PC-3 (cell line): ENCODE measurements at places on chromosomes 3 and 15.

DNA sequence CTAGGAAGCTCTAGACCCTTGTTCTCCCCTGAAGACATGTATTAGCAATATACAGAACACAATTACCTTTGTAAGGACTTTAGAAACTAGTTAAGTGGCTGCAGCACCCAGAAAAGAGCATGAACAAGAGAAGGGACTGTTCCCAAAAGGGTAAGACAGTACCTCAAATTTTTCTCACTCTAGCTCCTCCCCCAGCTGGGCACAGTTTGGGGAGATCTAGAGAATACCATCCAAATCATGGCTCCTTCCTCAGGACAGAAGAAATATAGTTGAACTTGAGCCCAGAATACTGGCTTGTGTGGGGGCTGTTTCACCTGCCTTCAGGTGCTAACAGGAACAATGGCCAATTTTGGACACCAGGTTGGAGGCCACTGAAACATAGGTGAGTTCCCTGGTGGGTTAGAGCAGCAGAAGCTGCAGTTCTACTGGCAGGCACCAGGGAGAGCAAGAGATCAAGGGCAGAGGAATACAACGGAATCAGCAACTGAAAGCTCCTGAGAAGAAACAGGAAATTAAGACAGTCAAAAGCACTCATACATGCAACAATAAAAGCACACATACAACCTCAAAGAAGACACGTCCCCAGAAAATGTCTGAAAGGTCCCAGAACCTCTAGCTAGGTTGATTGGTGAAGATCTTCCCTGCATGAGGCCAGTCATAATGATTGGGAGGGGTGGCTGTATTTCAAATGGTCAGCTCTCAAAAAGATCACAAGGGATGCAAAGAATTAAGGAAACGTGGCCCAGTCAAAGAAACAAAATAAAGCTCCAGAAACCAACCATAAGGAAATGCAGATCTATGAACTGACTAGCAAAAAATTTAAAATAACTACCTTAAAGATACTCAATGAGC lies 104.9 kb upstream of the ASB14 start:
- peak; percentile 78 for DNase-seq

- no peak for DNase-seq
Measured at GRCh38 chr15:70109978-70110377, 12.3 kb upstream of the TLE3 start.

DNA sequence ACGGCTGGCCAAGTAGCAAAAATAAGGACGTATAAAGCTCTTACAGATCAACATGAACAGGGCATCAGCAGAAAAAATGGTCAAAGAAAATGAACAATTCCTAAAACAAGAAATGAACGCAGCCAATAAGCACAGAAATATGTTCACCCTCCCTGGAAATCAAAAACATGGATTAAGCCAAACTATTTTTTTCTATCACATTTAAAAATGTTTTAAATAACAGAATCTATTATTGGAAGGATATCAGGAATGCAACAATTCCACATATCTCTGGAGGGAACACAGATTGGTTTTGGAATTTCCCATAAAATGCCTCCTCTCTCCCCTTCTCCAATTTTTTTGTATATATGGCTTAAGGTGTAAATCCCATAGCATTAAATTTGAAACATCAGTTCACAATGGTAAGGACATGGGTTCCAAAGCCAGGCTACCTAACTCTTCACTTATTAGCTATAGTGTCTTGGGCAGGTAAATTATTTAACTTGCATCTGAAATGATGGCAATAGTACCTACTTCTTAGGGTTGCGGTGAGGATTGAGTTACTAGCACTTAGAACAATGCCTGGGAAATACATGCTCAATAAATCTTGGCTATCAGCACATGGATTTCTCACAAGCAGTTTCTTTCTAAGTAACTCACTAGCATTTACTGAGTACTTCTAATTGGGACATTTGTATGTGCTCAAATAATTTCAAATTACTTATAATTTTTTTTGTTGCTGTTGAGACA lies 10.1 kb downstream of the UACA start:
- no peak for DNase-seq

DNA sequence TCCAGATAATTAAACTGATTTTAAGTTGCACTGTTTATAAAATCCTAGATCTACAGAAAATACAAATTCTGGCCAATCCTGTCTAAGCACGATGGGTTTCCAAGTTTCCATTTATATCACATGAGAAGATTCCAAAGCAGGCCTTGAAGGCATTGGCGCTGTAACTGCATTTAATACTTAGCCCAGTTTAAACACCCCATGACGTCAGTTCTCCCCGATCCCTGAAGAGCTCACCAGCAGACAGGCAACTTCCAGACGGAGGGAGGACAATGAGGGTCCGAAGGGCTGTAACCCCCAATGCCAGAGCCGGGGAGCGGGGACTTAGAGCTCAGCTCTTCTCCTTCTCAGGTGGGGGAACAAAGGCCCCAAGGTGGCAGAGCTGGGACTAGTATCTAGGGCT lies 117.3 kb downstream of the XXYLT1 start:
- DNase-seq: no peak

- DNase-seq: no peak
Measured at GRCh38 chr3:188752850-188753249, 418.9 kb upstream of the TPRG1 start.

- DNase-seq: no peak
Measured at GRCh38 chr3:105787453-105787852, 81.4 kb downstream of the CBLB start.

- peak; percentile 49 for DNase-seq
Measured at GRCh38 chr15:52284164-52284563, 11.4 kb downstream of the MYO5C start.

GRCh38 chr3:58754074-58754473 lies 87.5 kb upstream of the FAM3D start:
- DNase-seq: no peak

GRCh38 chr3:146712806-146713205 lies 107.7 kb upstream of the PLSCR5 start:
- no peak for DNase-seq
